ENCODE measurements at places on chromosomes 4 and X. TPM values are rescaled to one million over a fixed set of nuclear protein-coding genes. Genes with fewer than 3 reads are reported as not detected.

The GLRB gene
- 4.8 TPM for total RNA-seq

The P2RY8 gene
- total RNA-seq, result not detected

The SMIM10L2A gene
- total RNA-seq, result 0.28 TPM

The BMPR1B gene
- 0.21 TPM for total RNA-seq

The ZFP42 gene
- not detected for total RNA-seq

The CENPE gene
- total RNA-seq, result 63.3 TPM

The EGFL6 gene
- not detected for total RNA-seq

The PAGE2 gene
- not detected for total RNA-seq

The TRO gene
- 7.2 TPM for total RNA-seq

The RXFP1 gene
- total RNA-seq, result not detected

The CFI gene
- total RNA-seq, result 25.1 TPM

The CCNQ gene
- 40.4 TPM for total RNA-seq

The PRKG2 gene
- total RNA-seq, result not detected

The HNRNPD gene
- 44.1 TPM for total RNA-seq

The BEND2 gene
- total RNA-seq, result not detected

The AGTR2 gene
- not detected for total RNA-seq

The NHS gene
- 0.07 TPM for total RNA-seq

The MAGEA9B gene
- not detected for total RNA-seq

The CCDC120 gene
- 0.66 TPM for total RNA-seq

The FDCSP gene
- total RNA-seq, result not detected

The TCEANC gene
- total RNA-seq, result 1.3 TPM

The SLC6A14 gene
- total RNA-seq, result not detected

The LYAR gene
- total RNA-seq, result 37.4 TPM

Data from pulmonary artery endothelial cell (primary cell).